ENCODE measurements at places on chromosomes 2 and 18.

DNA sequence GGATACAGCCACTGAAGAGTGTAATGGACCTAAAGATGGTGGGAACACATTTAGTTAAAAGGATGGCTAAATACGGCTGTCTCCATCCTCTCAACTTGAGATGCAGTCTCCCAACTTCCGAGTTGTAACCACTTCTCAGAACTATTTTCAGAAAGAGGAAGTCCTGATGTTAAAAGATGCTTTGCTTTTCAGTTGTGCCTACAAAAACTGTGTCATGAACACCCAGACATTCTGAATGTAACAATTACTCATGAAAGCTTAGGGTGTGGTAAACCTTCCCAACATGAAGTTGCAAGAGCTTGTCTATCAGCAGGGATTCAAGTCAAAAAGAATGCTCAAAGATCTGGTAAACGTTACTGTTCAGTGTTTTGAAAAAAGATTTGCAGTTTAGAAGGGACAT is 147.9 kb downstream of the DOCK10 start:
- no peak for DNase-seq

DNA sequence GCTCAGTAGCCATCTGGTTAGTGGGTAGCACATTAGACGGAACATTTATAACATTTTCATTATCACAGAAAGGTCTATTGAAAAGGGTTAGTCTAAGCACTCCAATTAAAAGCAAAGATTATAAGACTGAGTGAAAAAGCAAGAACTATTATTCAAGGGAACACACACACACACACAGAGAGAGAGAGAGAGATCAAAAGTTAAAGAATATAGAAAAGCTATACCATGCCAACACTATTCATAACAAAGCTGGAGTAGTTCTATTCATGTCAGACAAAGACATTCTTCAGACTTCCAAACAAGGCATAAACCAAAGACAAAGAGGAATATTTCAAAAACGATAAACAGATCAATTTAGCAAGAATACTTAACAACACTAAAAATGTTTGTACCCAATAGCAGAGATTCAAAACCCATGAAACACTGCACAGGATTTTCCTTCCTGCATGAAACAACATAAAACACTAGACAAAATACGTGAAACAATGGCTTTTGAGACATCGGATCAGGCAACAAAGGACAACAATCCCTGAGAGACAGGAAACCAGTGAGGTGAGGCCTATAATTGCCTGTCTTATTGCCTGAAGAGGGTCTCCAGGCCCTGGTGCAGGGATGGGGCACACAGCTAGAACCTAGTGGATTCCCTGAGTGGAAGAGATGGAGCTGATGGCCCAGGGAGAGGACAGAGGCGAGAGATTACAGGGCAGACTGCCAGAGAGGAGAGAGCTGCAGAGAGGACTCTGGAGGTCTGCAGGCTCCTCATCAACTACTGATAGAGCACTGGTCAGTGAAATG is 83.6 kb upstream of the NPAS2 start:
- DNase-seq: no peak

- DNase-seq: no peak
Observed at GRCh38 chr2:198715302-198715835, 742.4 kb downstream of the SATB2 start.

- DNase-seq: no peak
Observed at GRCh38 chr2:73489053-73489452, 103.4 kb downstream of the ALMS1 start.

GRCh38 chr18:73674125-73674865 is 473.3 kb downstream of the FBXO15 start:
- no peak for DNase-seq

GRCh38 chr2:217924346-217924901 is 78.4 kb downstream of the TNS1 start:
- no peak for DNase-seq

DNA sequence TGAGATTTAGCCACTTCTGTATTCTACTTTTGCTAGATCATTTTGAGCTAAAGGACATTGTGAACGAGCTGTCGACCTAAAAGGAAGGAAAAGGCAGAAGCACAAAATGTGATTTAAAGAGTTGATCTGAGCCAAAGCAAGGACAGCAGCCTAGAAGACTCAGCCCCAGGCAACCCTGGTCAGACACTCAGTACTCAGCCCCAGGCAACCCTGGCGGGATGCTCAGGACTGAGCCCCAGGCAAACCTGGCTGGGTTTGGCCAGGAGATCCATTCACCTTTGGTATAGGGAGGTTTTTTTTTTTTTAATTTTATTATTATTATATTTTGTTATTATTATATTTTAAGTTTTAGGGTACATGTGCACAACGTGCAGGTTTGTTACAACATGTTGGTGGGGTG is 34.3 kb upstream of the PXDN start:
- DNase-seq: no peak

- DNase-seq: no peak
Observed at GRCh38 chr2:159637240-159637639, 20.9 kb upstream of the BAZ2B start.

DNA sequence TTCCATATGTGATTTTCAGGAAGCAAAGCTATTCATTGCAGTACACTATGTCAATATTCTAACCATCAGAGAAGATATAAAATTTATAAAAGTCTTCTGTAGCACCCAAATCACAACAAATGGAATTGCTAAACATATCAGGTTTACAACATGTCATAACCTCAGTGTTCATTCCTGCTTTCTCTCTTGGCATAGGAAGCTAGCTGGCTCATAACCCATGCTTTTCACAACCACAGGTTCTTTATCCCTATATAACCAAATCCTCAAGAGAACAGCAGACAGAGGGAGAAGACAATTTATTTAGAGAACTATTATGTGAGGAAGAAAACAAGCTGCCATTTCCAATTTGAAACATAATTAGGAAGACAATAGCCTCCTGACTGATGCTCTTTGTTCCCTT is 997.0 kb upstream of the ACVR2A start:
- peak; percentile 43 for DNase-seq

GRCh38 chr2:62406573-62407043 is 99.4 kb downstream of the TMEM17 start:
- no peak for DNase-seq

DNA sequence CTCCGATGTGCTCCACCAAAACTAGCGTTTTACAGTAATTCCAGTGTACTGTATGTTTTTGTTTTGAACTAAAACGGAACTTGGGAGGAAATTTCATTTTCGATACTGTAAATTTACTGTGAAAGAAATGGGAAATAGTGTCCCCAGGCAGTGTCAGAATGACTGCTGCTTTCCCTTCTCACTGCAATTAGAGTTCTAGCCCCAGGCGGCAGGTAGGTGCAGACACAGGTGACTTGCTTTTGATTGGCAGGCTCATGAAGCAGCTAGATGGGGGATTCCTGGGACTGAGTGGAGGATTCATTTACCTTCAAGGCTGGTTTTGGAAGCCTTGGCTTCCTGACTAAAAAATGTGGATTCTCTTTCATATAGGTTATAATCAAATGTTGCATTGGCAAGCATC is 27.0 kb downstream of the RPRM start:
- no peak for DNase-seq

GRCh38 chr2:140138736-140139135 is 1358.5 kb upstream of the NXPH2 start:
- no peak for DNase-seq

DNA sequence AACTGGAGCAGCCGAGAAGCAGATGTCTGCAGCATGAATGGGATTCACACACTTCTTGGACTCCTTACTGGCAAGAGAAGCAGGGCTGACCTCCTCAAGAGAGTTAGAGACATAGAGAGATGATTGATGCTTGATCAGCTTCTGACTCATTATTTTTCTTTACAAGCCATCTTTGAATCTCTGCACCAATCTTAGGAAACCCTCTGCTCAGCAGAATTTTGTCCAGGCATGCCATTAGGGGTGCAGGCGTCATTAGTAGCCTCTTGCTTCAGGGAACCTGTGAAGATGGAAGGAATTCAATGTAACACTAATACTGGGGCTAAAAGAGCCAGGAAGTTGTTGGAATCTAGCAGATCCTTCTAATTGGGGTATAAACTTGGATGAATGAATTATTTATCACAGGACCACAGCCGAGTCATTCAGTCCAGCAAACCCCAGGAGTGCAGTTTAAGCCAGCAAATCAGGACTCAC is 151.8 kb downstream of the MGAT5 start:
- DNase-seq: peak; percentile 66

Data from HCEC 1CT (cell line).